ENCODE measurements at places on chromosomes 12 and 14.
A peak's percentile ranks its signal among the peaks of the same experiment; 100 is the strongest.

DNA sequence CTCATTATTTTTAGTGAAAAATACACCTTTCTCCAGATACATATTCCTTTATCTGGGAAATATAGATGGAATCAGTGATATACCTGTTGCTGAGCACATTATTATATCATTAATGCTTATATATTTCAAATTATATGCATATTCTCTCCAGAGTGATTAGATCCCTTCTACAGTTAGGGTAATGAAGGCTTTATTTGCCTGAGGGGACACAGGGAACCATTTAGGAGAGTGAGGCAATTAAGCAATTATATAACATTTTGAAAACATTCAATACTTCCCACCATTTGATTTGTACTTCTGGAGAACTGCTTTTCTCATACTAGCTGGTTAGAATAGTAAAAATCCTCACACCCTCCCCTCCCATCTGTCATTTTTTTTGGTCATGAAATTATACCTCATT lies 212.8 kb upstream of the NOVA1 start:
- no peak overlapping the region for H3K4me3 ChIP-seq
- H3K36me3 ChIP-seq: no peaks in the 10 kb centered on the region
- no peaks in the 10 kb centered on the region for H3K4me1 ChIP-seq
- H3K27me3 ChIP-seq: no peaks in the 10 kb centered on the region
- no peak overlapping the region for H3K27ac ChIP-seq

DNA sequence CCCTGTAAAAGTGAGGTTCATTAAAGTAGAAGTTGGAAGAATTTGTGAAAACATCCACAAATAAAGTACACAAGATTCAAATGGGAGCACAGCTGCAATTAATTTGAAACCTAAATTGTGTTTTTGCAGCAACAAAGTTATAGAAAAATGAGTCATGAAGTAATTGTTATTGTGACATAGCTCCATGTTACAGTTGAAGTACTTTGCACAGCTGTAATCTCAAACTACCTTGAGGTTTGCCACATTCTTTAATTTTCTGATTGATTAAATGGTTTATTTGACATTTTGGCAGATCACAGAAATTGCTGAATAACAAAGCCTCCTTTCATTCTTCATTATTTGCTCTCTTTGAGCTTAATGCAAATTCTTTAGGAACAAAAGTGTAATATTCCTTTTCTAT lies 111.3 kb downstream of the RMST start:
- H3K27ac ChIP-seq: no peak overlapping the region
- no peaks in the 10 kb centered on the region for H3K4me1 ChIP-seq
- no peaks in the 10 kb centered on the region for H3K36me3 ChIP-seq
- no peak overlapping the region for H3K4me3 ChIP-seq
- DNase-seq: no peak
- H3K27me3 ChIP-seq: no peaks in the 10 kb centered on the region

GRCh38 chr14:100383727-100384158 lies 60.6 kb downstream of the SLC25A47 start:
- peak; percentile 90 for DNase-seq
- peaks cover 4% of the 10 kb centered on the region for H3K36me3 ChIP-seq
- peaks cover 15% of the 10 kb centered on the region for H3K4me1 ChIP-seq
- no peak overlapping the region for H3K4me3 ChIP-seq

DNA sequence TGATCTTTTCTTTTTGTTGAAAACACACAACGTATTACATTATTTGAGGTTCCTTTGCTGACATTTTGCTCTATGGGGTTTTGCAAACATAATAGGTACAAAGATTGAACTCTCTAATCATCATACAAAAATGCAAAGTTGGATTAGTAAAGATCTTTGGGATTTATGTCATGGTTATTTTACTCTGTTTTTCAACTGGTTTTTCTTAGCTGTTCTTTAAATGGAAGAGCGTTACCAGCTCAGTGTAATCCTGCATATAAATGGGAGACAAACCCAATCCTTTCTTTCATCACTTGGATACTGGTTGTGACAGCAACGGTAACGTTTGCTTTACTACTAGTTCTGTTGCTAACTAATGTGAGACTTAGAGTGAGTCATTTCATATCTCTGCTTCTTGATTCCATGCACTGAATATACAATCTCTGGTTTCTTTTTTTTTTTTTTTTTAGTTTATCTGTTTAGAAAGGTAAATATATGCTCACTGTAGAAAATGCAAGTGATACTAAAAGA lies 104.9 kb upstream of the NOVA1 start:
- H3K4me3 ChIP-seq: no peak overlapping the region
- no peaks in the 10 kb centered on the region for H3K36me3 ChIP-seq
- H3K27ac ChIP-seq: no peak overlapping the region
- no peaks in the 10 kb centered on the region for H3K4me1 ChIP-seq

GRCh38 chr12:118480235-118480634 lies 103.9 kb downstream of the SUDS3 start:
- no peak for DNase-seq
- H3K27me3 ChIP-seq: no peaks in the 10 kb centered on the region
- H3K36me3 ChIP-seq: no peaks in the 10 kb centered on the region
- H3K4me3 ChIP-seq: no peak overlapping the region
- no peak overlapping the region for H3K27ac ChIP-seq
